ENCODE measurements at places on chromosomes 1 and 21.

DNA sequence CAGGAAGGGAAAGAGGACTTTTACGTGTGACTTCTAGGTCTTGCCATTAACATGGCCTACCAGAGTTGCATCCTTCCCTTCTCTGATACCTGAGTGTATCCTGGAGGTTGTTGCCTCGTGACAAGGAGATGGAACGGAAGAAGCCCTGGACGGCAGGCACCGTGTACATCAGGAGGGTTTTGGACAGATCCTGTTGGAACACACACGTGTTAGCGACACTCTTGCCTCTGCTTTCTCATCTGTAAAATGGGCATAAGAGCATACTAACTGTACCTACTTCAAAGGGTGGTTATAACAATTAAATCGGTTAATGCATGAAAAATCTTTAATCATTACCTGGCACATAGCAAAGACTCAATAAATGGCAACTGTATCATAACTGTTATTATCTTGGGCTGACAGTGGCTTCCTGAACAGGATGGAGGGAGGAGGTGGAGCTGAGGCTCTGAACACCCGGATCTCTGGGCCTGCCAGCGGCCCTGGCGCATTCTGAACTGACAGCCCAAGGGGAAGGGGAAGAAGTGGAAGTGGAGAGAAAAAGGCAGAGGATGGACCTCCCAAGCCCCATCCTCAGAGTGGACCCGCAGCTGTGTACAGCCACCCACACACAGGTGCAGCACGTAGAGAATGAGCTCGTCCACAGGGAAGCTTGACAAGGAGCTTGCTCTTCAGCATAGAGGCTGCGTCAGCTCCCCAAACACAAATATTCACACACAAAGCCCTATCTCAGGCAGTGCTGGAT, 30.2 kb upstream of the EXOSC10 start:
- no peak for DNase-seq

- peak; percentile 60 for DNase-seq
These were observed at the start of gene IRF6 for GRCh38 chr1:209805875-209806760. Gene IRF6 (minus strand): TSS chr1:209806142. CDS start chr1:209801413, 4,729 bp downstream.

DNA sequence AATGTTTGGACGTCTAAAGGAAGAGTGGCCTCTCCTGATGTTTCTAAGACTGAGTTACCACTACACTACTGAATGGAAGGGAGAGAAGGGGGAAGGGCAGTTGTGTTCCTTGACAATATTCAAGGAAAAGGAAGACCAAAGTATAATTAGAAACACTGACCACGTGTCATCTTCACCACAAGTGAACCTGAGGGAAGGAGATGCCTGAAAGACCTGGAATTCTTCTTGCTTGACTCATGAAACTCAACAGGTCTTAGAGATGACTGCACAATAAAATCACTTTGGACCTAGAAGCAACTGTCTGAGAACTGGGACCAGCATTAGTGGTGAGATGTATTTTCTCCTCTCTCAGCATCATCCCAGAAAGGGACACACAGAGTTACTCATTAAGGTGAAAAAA, 56.7 kb downstream of the PTPN14 start:
- no peak for DNase-seq

GRCh38 chr21:42760951-42761751, 107.7 kb downstream of the PDE9A start:
- no peak for DNase-seq

DNA sequence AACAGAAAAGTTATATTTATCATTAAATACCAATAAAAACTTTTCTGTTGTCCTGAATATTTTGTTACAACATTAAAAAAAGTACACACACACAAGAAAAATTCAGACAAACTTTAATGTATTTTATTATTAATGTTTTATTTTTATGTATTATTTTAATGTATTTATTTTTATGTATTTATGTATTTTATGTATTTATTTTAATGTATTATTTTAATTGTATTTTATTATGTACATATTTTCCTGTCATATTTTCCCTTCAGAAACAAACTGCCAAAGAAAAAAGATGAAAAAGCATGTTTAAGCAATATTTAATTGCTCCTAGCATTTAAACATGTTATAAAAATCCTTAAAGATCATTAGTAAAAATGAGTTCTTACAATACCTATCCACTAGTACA, 222.1 kb downstream of the RERE start:
- DNase-seq: no peak

GRCh38 chr1:174445817-174446216, 1.9 kb upstream of the GPR52 start:
- DNase-seq: no peak

DNA sequence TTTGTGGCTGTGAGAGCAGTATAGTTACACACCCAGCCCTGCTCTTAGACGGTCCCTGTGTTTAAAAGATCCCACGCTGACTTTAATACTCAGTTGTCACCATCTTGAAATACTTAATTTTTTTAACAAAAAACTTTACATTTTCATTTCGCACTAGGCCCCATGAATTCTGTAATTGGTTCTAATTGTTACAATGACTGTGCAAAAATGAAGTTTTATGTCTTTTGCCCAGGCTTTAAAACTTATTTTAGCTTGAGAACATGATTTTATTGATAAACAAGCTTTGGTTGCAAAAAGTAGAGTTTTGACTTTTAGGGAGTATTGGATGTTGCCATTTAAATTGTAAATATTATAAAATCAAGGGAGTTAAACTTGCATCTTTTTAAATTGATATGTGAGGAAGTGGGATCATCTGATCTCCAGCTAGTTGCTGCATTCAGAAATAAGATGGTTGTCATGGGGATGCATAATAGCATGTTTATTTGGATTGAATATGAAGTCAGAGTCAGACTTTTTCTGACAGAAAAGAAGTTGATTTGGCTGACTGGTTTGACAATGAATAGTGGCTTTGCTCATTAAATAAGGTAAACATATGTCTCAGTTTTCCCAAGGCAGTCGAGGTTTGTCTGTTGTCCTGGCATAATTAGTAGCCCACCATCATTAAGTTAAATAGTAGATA, 23.0 kb upstream of the CRP start:
- no peak for DNase-seq

GRCh38 chr1:2556277-2556677, at the start of gene TNFRSF14:
Gene TNFRSF14 (plus strand): TSS chr1:2556371. CDS start chr1:2556665, 294 bp downstream.
- DNase-seq: peak; percentile 58

DNA sequence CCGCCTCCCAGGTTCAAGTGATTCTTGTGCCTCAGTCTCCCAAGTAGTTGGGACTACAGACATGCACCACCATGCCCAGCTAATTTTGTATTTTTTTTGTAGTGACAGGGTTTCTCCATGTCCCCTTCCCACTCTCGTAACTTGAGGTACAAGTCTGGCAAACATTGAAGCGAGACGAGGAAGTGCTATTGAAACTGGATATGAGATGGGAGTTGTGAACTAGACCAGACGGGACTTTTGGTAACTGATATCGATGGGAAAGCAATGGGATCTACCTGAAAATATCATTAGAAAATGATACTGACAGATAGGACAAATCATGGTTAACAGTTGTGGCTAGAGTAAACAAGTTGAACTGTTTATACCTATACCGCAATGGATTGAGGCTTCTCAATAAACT, 95.2 kb upstream of the TRABD2B start:
- no peak for DNase-seq

- no peak for DNase-seq
These were observed 1157.4 kb downstream of the KCNT2 start for GRCh38 chr1:195450794-195451193.

DNA sequence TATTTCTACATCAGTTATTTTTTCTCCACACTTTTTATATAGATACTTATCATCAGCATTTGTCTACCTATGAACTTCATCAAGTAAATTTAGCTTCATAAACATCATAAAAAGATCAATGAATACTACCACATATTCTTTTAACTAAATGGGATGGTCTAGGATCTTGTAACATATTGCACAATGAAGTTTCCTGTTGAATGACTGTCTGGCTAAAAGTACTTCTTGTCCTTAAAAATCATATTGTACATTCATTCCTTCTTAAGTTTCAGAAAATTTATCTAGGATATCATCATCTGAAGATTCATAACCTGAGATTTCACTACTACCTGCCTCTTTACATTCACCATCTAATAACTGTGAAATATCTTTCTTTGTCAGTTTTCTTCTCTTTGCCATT, 69.0 kb downstream of the MAGI3 start:
- DNase-seq: no peak

DNA sequence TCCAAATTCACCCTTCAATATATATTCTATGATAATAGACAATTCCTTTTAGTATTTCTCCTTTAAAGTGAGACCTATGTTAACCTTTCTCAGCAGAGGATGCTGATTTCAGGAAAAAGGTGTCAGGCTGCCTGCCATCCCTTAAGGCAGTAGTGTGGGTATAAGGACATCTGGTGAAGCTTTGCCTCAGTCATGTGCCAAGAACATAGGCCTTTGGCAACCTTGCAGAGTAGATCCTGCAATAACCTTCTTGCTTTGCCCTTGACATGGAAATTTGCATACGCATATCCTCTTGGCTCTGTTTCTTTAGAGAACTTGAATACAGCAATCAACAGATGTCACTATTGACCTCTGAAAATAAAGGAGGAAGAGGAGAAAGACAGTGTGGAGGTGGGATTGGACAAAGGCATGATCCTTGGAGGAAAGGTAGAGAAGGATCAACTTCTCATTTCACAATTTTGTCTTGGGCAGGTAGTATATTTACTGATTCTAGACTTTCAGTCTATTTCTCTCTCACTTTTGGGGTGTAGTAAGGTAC, 21.1 kb upstream of the ZRANB2 start:
- DNase-seq: no peak

- no peak for DNase-seq
These were observed 23.2 kb downstream of the ERRFI1 start for GRCh38 chr1:8002921-8003320.

GRCh38 chr21:35244514-35244913, 195.4 kb upstream of the RUNX1 start:
- DNase-seq: no peak

- DNase-seq: no peak
These were observed 34.8 kb upstream of the ATP6V1G3 start for GRCh38 chr1:198575292-198575691.

GRCh38 chr1:116515702-116516101, 55.1 kb downstream of the CD58 start:
- DNase-seq: peak; percentile 42

DNA sequence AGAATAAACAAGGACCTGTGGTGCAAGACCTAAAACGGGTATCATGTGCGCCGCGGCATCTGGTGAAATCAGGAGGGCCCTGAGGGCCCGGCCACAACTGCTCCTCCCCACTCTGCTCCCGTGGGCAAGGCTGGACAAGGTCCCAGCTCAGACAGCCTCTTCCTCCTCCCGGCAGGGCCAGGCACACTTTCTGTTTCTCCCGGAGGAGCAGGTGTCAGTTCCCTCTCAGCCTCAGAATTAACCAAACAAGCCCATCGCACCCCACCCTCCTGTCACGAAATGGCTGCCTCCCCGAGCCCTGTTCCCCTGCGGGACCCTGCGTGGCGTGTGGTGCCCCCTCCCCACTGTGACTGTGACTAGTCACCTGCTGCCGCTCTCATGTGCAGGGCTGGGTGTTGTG, 15.2 kb downstream of the PTTG1IP start:
- DNase-seq: no peak

GRCh38 chr1:42947965-42948732, 10.5 kb downstream of the SLC2A1 start:
- DNase-seq: no peak

DNA sequence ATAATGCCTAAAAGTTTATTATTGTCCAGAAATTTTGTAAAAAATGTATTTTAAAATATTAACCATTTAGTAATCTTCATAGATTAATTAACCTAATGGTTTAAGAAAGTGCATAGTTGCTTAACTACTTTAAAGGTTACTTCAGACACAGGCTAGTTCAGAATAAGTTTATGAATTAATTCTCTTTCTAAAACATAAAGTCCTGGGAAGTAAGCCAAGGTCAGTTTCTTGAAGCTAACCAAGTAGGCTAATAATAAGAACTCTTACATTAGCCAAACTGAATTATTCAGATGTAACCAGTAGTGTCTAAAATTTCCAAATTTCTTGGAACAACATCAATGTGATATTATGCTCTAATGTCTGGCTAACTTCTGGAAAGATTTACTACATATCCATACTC, 790.4 kb downstream of the NCAM2 start:
- no peak for DNase-seq

- DNase-seq: no peak
These were observed 130.6 kb downstream of the HHIPL2 start for GRCh38 chr1:222417264-222417663.

DNA sequence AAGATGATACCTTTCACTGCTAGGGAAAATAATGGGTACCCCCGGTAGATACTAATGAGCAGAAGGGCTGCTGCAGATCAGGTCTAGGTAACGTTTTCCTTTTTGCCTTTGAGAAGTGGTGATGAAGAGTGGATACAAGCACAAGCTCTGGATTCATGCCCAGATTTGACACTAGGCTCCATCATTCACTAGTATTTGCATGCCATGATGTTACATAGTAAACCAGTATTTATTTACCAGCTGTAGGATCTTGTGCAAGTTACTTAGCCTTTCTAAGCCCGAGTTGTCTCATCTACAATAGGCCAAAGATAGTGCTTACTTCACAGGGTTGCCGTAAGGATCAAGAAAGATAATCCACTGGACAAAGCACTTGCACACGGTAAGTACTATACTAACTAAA, 14.2 kb downstream of the PTPN14 start:
- DNase-seq: no peak

- DNase-seq: no peak
These were observed 63.1 kb downstream of the PLPPR4 start for GRCh38 chr1:99327357-99327756.

DNA sequence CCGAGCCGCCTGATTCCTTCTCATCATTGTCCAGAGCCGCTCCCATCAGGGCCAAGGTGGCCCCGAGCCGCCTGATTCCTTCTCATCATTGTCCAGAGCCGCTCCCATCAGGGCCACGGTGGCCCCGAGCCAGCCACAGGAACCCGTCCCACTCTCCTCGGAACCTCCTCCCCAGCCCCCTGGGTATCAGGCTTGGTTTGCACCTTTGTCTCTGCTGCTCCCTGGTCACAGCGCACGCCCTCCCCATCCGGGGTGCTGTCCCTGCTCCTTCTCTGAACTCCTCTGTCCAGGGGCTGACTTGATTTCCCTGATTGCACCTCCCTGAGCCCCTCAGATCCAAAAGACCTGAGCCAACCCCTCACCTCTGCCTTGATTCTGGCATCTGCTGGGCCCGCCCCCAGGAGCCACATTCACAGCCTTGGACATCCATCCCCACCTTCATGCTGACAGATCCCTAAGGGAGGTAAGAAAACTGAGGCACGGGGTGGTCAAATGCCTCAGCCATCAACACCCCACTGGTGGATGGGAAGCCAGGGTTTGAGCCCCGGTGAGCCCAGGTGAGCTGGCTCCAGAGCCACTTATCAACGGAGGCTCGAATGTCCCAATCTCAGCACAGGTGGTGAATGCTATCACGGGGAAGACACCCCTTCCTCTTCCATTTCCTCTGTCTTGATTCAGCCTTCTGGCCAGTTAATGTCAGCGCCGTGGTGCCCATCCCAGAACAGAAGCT, 25.6 kb upstream of the COL18A1 start:
- DNase-seq: no peak
